ENCODE measurements at places on chromosomes 6 and 20.

DNA sequence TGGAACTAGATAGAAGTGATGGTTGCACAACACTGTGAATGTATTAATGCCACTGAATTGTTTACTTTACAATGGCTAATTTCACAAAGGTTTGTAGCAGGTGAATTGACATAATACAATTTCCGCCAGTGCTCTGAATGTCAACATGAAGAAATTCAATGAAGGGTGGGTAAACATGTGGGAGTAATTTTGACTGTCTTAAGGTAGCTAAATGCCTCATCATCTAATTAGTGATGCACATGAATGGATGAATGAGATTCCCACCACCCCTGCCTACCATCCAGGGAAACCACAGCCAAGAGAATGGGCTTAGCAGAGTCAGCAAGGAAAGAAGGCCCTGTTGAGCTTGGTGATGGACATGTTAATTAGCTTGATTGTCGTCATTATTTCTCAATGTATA, 275.3 kb downstream of the ALDH8A1 start:
- no peak for DNase-seq

DNA sequence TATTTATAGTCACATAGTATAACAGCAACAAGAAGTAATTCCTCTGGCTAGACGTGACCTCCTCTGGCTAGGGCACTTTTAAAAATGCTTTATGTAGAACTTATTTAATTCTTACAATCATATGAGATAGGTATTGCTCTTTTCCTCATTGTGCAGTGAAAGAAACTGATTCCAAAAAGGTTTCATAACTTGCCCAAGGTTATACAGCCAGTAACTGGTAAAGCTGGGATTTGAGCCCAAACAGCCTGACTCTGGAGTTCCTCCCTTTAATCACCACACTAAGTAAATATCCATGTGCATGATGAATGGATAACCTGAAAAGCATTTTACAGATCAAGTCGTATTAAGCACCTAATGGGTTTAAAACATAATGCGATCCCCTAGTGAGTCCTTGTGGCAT, 214.6 kb downstream of the PRL start:
- no peak for DNase-seq

DNA sequence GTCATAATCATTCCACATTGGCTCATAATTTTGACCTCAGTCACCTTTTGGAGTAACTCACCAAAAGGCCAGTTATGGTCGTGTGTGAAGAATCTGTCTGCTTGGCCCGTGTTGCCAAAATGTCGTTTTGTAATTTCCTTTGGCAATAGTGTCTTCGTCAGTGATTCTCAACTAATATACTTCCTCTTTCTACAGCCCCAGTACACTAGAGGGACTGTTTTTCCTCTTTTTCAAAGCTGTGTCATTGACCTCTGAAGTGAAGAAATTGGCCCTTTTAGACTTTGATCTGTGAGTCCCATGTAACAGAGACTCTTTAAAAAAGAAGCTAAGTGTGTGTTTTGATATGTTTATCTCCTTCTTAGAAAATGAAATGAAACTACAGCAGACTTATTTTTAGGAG, 5.2 kb downstream of the FOXO3 start:
- no peak for DNase-seq

DNA sequence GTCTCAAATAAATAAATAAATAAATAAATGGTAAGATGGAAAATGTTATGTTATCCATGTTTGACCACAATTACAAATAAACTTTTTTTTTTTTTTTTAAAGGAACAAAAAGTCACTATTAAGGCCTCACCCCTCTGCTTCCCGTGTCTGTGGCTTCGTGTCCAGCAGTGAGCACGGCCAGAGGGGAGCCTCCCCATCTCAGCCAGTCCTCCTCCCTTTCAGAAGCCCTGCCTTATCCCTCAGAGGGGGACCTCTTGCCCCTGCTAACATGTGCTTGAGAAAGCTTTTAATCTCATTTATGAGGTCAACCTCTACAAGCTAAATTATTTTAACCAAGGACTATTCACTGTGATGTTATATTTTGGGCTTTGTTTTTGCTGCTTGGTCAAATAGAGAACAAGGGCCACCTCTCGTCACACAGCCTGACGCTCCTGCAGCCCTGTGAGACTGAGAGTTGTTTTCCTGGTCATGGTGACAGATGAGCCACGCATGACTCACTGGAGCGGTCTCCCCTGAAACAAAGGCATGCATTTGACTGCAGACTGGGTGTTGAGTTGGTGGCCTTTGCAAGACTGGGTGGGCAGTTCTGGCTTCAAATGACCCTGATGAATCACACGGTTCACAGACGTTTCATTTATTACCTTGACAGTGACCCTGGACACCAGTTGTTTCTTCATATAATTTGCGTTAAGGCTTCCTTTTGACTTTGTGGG, 131.8 kb downstream of the TIAM2 start:
- no peak for DNase-seq

DNA sequence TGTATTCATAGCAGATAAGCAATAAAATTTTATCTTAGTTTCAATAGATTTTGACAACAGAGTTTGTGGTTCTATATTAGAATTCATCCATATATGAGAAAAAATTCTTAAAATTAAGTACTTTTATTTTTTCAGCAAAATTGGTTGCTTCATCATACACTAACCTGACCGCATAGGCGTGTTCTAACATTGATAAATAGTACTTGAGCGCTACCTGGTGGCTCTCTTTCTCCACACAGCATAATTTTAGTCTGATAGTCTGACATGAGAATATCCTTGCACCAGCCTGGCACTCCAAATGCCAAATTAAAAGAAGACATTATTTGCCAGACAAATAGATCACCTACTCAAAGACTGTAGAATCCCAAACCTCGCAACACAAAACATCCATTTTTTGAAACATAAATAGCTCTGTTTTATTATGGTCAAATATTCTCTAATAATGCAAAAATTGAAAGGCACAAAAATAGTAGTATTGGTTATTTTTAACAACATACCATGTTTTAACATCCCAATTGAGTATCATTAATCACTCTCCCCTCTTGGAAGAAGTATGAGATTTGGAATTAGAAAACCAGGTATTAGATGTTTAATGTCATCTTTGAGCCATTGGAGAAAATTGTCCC, 33.0 kb upstream of the FILIP1 start:
- peak; percentile 6 for DNase-seq

DNA sequence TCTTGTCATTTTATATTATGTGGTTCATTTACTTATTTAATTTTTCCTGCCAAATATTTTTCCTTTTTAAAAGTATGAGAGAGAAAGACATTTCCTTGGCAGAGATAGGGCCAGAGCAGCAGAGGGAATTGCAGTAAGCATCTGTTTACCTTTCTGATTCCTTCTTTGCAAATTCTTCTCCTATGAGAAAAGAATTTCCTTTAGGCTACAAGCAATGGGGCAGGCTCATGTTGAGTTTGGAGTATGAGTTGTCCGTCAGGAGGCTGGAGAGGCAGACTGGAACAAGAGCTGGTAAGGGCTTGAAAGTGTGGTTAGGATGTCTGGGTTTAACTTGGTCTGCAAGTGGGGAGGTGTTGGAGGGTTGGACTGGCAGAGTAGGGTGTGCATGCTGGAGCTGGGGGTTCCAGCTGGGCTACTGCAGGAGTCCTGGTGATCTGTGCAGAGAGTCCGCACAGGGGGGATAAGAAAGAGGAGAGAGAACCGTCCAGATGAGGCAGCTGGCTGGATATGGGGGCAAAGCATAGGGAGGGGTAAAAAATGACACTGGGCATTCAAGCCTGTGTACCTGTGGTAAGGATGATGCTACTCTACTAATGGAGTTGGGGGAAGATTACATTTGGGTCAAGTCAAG, 19.7 kb downstream of the TIAM2 start:
- no peak for DNase-seq

- DNase-seq, result no peak
These were observed 239.7 kb downstream of the ATXN1 start for GRCh38 chr6:16521528-16521927.

DNA sequence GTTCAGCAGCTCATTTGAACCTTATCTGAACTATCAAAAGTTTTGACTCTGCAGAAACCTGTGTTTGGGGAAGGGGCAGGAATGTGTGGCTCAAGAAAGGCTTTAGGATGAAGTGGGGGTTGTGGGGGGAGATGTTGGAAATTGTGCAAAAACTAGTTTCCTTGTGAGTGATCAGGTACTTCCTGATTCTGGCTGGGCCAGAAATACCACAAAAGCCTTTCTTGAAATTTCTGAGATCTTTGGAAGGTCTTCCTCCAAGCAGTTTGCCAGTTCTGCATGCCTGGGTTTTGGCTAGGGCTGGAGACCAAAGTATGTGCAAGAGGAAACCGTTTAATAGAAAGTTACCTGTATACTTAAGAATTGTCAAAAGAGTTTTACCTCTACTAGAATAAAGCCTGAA, 116.6 kb downstream of the BMP2 start:
- no peak for DNase-seq

DNA sequence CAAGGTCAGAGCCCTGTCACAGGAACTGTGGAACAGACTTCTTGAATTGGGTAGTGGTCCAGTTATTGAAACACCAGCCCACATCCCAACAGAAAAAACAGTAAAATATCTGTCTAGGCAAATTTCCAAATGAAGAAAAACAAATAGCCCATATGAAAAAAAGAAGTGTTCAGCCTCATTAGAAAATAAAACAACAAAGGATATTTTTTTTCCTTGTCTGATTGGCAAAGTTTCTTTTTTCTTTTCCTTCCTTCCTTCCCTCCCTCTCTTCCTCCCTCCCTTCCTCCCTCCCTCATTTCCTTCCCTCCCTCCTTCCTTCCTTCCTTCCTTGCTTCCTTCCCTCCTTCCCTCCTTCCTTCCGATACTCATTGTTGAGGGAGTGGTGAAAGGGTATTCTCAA, 20.6 kb upstream of the RIMS4 start:
- DNase-seq, result no peak

DNA sequence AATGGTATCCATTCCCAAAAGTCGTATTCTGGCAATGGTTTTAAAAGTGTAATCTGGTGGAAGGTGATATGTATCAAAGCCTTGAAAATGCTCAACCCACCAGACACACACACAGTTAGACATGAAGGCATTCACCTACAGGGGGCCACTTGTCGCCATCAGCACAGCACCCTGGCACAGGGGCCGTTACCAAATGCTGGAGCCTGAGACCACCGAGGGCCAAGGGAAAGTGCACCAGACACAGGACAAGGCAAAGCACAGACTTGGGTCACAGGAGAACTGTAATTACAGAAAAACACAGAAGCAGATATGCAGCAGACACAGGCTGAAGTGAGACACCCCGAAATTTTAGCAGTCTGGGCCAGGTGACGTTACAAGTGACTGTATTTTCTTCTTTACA, 9.3 kb downstream of the TAF4 start:
- no peak for DNase-seq

- DNase-seq, result no peak
These were observed 93.1 kb upstream of the PMEPA1 start for GRCh38 chr20:57802765-57803507.

DNA sequence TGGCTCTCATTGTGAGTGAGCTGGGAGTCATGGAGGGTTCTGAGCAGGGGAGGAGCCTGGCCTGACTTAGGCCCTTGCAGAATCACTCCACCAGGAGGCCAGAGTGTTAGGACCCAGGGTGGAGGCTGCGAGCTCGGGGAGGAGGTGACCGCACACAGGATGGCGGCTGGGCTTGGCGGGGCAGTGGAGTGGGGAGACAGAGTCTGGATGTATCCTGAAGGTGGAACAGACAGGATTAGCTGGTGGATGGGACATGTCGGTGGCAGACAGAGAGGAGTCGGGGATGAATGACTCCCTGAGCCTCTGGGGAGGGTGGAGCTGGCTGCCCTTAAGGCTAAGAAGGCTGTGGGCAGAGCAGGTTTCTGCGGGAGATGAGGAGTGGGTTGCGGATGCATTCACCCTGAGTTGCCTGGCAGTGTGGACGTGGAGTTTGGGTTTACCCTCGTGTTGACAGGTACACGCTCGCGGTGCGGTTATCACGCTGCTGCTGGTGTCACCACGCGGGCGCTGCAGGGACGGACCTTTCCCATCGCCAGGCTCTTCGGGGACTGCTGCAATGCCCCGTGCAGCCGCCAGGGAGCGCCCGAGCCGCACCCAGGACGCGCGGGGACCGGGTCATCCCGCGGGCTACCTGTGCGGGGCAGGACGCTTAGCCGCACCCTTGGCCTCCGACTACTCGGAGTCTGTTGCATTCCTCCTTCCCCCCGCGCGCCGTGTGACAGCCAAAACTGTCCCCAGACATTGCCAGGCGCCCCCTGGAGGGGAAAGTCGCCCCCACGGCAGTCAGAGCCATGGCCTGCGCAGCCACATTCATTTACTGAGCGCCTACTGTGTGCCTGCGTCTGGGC, 43.0 kb upstream of the PTGIS start:
- DNase-seq, result no peak

DNA sequence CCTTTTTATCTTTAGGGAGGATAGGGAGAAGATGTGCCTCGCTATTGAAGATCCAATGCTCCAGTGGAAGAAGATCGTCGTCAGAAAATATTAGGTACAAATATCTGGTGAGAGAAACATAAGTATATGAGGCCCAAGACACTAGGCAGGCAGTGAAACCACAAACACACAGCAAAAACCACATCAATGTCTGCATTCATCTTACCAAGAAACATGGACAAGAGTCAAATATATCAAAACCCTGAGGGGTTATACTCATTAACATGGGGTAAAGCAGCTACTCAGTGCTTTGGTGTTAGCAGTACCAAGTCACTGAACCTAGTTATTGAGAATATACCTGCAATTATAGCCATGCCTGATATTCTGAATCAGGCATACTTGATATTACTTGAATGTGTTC, 101.4 kb upstream of the FAM184A start:
- no peak for DNase-seq

DNA sequence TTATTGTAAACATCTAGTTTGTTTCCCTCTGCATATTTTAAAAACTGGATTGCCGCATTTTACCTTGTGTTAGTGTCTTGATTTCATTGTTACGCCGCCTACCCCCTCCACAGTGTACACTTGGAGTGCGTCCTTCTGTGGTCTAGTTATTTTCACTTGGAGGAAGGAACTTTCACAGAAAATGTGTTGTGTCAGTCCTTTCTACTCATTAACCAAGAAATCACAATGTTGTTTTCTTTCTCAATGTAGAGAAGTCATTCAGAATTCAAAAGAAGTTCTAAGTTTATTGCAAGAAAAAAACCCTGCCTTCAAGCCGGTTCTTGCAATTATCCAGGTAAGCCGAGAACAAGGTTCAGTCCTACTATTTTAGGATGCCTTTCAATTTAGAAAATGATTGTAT, 10.3 kb downstream of the MTHFD1L start:
- no peak for DNase-seq

GRCh38 chr6:16166871-16167608, 38.2 kb downstream of the MYLIP start:
- DNase-seq, result no peak

- no peak for DNase-seq
These were observed 210.8 kb downstream of the ARHGAP18 start for GRCh38 chr6:129498950-129499842.

GRCh38 chr6:170404036-170404435, 97.5 kb downstream of the FAM120B start:
- no peak for DNase-seq

- DNase-seq, result no peak
These were observed 98.7 kb downstream of the COL21A1 start for GRCh38 chr6:56148488-56149186.

GRCh38 chr6:108030211-108030610, 44.3 kb downstream of the OSTM1 start:
- no peak for DNase-seq

- DNase-seq, result no peak
These were observed 129.0 kb upstream of the TNFAIP3 start for GRCh38 chr6:137737836-137738596.

Measured in activated CD8-positive, alpha-beta memory T cell treated with anti-CD3 and anti-CD28 coated beads for 1 hour (primary cell).